ENCODE measurements at places on chromosomes 1 and 21. TPM values are rescaled to one million over a fixed set of nuclear protein-coding genes. Genes with fewer than 3 reads are reported as not detected.

Gene CD48
- not detected for total RNA-seq

Gene WNT2B
- 3.0 TPM for total RNA-seq

Gene OR2L2
- total RNA-seq: under 0.01 TPM

Gene LRRC38
- total RNA-seq: 0.50 TPM

Gene CFHR3
- not detected for total RNA-seq

Gene TNFRSF4
- 0.13 TPM for total RNA-seq

Gene HTR6
- 0.13 TPM for total RNA-seq

Gene AZIN2
- total RNA-seq: 3.3 TPM

Gene SELL
- 0.79 TPM for total RNA-seq

Gene TMEM125
- total RNA-seq: not detected

Gene HES4
- 0.62 TPM for total RNA-seq

Gene LRRC8B
- 0.75 TPM for total RNA-seq

Gene SLC5A9
- total RNA-seq: not detected

Gene KIF21B
- 0.12 TPM for total RNA-seq

Gene CLEC20A
- not detected for total RNA-seq

Gene GBP5
- total RNA-seq: under 0.01 TPM

Gene LRRC7
- not detected for total RNA-seq

Gene SPRR4
- not detected for total RNA-seq

Gene S1PR1
- total RNA-seq: 16.8 TPM

Gene ARMH1
- 0.37 TPM for total RNA-seq

Gene RASSF5
- total RNA-seq: 1.3 TPM

Gene CLDN14
- total RNA-seq: 0.13 TPM

Gene COP1
- 39.9 TPM for total RNA-seq

Gene TNFRSF14
- 25.8 TPM for total RNA-seq

Gene PTAFR
- total RNA-seq: not detected

Gene C4BPA
- not detected for total RNA-seq

Gene ARHGAP30
- under 0.01 TPM for total RNA-seq

Gene PTPN22
- 1.1 TPM for total RNA-seq

Gene PDPN
- 0.06 TPM for total RNA-seq

Gene CNN3
- total RNA-seq: 622 TPM

Gene PATJ
- 13.2 TPM for total RNA-seq

Gene DNAJC16
- 12.3 TPM for total RNA-seq

Gene AADACL4
- not detected for total RNA-seq

Gene CFHR5
- not detected for total RNA-seq

Gene OR2T29
- not detected for total RNA-seq

Gene LYPD8
- total RNA-seq: not detected

Gene TBX15
- total RNA-seq: 0.25 TPM

Gene MAEL
- not detected for total RNA-seq

Data from aortic smooth muscle cell (primary cell).